ENCODE measurements at places on chromosomes 12 and 14.

GRCh38 chr14:84250893-84251292 is 1279.1 kb upstream of the FLRT2 start:
- DNase-seq = no peak

DNA sequence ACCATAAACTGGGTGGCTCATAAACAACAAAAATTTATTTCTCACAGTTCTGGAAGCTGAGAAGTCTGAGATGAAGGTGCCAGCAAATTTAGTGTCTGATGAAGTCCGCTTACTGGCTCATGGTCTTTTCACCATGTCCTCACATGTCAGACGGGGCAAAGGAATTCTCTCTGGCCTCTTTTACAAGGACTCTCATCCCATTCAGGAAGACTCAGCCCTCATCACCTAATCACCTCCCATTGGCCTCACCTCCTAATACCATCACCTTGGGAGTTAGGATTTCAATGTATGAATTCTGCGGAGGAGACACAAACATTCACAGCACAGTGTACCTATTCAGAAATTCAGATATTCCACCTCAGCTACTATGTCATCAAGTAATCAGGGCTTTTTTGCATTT is 357.6 kb downstream of the PAWR start:
- DNase-seq = no peak

DNA sequence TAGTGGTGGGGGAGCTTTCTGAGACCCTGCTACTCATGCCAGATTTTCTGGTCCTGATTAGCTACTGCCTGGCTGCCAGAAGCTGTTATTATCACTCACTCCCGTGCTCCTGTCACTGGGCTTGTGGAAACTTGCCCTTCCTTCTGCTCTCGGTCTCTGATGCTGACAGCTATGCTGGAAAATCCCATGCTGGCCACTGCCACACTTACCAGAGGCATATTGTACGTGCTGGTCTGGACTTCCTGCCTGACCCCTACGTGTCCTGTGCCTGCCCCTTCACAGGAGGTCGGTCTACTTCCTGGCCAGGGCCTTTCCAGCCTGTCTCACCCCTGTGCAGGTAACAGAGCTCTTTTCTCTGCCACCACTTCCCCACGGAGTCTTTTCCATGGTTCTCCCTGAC is 149.4 kb upstream of the PLEKHG7 start:
- no peak for DNase-seq

- no peak for DNase-seq
Measured at GRCh38 chr12:623172-623864, 39.9 kb downstream of the NINJ2 start.

DNA sequence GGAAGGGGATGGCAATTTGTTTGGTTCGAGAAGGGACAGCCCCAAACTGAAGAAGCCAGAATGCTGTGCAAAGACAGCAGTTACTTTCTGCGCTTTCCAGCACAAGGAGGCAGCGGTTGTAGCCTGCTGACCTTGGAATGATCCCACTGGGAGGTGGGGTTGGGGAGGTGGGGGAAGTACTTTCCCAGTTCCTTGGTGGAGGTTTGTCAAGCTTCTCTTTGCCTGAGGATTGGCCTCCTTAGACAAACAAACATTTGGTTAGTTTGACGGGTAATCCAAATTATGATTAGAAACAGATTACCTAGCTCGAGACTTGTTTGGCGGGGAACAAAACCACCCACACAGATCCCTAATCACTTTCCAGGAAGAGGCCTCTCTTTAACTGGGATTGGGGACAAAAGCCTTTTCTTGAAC is 79.1 kb upstream of the EGLN3 start:
- DNase-seq = no peak

GRCh38 chr14:22469538-22470303 is 119.3 kb downstream of the DAD1 start:
- no peak for DNase-seq

- DNase-seq = no peak
Measured at GRCh38 chr12:86601550-86602308, 345.5 kb upstream of the MGAT4C start.

DNA sequence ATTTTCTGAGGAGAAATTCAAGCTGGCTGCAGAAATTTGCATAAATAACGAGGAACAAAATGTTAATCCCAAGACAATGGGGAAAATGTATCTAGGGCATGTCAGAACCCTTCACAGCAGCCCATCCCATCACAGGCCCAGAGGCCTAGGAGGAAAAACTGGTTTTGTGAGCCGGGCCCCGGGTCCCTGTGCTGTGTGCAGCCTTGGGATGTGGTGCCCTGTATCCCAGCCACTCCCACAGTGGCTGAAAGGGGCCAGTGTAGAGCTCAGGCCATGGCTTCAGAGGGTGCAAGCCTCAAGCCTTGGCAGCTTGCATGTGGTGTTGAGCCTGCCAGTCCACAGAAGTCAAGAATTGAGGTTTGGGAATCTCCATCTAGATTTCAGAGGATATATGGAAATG is 57.7 kb downstream of the NPAS3 start:
- DNase-seq = no peak

- no peak for DNase-seq
Measured at GRCh38 chr12:44260581-44260980, 424.7 kb downstream of the TMEM117 start.

GRCh38 chr12:132429946-132430643 is 59.9 kb upstream of the FBRSL1 start:
- DNase-seq = peak; percentile 37

- DNase-seq = no peak
Measured at GRCh38 chr14:56608689-56609088, 29.1 kb downstream of the TMEM260 start.

DNA sequence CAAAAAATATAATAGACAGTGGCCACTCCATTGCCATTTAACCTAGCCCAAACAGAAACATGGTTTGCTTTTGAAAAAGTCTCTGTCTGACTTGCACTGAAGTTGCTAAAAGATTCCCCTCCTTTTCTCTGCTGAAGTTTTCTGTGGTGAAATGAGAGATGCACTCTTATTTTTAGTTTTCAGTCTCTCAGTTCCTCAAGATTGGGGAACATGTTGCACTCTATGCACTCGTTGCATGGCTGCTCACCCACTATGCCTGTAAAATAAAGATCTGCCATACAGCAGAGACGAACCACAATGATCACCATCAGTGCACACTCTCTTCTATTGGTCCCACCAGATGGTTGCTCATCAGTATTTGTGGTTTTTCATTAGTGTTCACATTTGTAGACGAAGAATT is 13.1 kb upstream of the DAAM1 start:
- DNase-seq = no peak

GRCh38 chr14:93510056-93510455 is 79.3 kb downstream of the UNC79 start:
- DNase-seq = no peak

DNA sequence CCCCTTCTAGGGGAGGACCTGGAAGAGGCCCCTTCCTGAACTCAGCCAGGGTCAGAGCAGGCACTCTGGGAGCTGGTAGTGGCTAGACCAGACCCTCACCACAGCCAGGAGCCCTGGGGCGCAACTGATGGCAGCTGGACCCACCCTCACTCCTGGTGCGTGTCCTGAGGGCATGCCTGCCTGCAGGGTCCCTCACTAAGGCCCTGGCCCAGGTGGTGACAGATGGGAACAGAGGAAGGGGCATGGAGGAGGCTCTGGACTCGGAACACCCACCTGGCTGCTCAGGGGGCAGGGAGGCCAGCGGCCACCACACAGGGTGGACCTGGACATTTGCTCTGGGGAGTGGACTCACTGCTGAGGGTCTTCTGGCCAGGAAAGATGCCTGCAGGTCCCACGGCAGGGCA is 342.2 kb upstream of the SFSWAP start:
- no peak for DNase-seq

DNA sequence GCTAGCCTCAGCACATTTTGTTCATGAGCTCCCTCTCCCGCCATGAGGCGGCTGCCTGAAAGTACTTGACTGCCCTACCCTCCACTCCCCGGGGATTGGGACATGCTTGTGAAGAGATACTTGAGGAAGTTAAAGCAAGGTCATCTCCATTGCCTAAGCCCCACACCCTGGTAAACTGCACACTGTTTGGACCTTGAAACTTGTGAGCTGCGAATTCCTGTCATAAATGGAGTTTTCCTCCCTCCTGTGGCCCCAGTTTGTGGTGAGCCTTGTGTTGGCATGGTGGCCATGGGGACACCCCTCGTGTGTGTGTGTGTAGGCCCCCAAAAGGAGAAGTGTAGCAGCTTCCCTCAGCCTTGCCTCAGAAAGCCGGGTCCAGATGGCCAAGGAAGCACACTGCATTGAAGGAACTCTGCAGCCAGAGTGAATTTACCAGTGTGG is 395.5 kb downstream of the ZFP36L1 start:
- no peak for DNase-seq

- DNase-seq = no peak
Measured at GRCh38 chr14:72868500-72868899, 25.4 kb downstream of the DPF3 start.

- no peak for DNase-seq
Measured at GRCh38 chr12:125282921-125283320, 217.7 kb downstream of the AACS start.

- DNase-seq = no peak
Measured at GRCh38 chr14:63852271-63852816, 460 bp upstream of the SYNE2 start.

DNA sequence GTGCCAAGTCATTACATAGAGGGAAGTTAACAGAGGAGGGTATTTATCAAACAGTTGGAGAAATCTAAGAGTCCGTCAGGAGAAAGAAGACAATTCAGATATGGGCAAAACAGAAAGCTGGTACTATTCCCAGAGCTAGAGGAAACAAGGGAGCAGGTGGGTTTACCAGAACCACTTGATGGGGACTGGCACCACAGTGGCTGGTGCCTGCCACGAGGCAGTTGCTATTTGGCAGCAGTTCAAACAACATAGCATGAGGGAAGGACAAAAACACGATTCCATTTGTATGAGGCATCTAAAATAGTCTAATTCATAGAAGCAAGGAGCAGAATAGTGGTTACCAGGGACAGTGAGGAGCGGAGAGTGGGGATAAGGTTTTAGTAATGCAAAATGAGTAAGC is 24.6 kb upstream of the KLRD1 start:
- DNase-seq = no peak
